Fibroblast of skin of left quadriceps (primary cell): ENCODE measurements at places on chromosomes 12 and 14.

GRCh38 chr14:100281286-100282082 is 24.8 kb downstream of the SLC25A29 start:
- no peak for DNase-seq

GRCh38 chr14:35341751-35342488 is 49.7 kb downstream of the PSMA6 start:
- no peak for DNase-seq

DNA sequence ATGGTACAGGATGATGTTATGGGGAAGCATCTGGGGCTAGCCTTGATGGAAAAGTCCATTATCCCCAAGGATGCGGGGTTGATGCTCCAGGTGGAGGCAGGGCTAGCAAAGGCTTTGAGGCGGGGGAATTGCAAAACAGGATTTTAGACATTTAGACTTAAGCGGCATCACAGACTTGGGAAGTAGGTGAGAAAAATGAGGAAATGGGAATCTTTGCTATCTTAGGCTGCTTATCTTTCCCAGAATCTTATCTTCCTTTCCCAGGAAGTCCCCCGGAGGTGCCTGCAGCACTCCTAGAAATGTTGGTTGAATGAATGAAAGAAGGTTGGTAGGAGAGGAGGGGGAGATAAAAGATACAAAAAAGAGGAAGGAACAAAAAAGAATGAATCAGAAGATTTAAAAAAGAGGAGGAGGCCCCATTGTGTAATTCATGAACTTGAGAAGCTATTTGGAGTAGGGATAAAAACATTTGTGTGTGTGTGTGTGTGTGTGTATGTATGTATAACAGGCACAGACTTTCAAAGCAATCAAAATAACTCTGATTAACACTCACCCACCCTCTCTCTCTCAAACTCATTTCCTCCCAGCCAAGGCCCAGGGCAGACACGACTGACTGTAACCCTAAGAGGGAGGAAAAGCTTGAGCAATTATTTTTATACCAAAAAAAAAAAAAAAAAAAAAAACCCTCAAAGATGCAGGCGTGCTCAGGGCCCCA is 62.5 kb upstream of the TBX3 start:
- peak; percentile 29 for DNase-seq

DNA sequence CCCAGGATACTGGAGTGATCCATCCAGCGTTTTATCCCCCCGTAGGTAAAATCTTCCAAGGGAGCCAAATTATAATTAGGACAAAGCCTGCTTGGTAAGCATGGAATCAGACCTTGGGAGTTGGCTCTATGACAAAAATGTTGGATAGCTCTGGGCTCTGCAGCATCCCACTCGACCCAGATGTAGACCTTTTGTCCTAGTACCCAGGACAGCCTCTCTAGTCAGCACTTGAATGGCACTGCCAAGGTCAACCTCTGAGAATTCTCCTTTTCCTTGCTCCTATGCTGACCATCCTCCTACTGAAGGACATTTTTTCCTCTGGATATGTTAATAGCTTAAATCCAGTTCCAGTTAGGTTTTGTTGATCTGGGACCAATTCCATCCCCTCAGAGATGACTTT is 104.7 kb upstream of the SLC35F4 start:
- no peak for DNase-seq

DNA sequence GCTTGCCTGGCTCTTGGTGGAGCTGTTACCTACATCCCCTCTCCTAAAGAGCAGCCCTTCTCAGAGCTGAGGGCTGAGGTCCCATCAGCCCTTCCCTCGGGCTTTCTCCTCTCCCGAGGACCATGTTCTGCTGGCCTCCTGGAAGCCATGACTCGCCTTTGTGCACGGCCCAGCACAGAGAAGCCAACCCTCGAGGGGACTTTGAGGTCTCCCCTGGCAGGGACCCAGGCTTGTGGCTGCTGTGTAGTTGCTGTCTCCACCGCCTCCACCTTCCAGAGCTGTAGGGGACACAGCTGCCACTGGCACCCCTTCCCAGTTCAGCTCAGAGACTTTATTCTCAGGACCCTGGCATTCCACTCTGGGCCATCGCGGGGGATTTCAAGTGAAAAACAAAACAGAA is 22.9 kb upstream of the CCND2 start:
- DNase-seq: no peak

DNA sequence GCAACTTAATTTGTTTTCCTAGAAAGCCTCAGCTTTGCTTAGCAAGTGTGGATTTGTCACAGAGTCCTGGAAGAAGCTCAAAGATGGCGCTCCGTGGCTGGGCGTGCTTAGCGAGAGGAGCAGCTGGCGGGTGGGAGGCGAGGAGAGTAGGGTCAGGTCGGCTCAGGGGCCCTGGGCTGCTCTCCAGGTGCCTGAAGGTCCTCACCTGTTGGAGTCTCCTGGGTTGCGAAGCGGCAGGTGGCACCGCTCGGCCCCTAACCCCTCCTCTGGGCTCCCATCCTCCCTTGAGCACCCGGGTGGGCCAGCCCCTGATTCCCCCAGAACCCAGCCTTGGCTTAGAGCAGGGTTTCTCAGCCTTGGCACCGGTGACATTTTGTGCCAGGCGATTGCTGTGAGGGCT is 25.1 kb downstream of the LRTM2 start:
- no peak for DNase-seq

GRCh38 chr12:115632308-115632707 is 645.2 kb downstream of the MED13L start:
- DNase-seq: no peak

GRCh38 chr12:54054742-54055194 is 1.1 kb downstream of the HOXC4 start:
- DNase-seq: no peak

DNA sequence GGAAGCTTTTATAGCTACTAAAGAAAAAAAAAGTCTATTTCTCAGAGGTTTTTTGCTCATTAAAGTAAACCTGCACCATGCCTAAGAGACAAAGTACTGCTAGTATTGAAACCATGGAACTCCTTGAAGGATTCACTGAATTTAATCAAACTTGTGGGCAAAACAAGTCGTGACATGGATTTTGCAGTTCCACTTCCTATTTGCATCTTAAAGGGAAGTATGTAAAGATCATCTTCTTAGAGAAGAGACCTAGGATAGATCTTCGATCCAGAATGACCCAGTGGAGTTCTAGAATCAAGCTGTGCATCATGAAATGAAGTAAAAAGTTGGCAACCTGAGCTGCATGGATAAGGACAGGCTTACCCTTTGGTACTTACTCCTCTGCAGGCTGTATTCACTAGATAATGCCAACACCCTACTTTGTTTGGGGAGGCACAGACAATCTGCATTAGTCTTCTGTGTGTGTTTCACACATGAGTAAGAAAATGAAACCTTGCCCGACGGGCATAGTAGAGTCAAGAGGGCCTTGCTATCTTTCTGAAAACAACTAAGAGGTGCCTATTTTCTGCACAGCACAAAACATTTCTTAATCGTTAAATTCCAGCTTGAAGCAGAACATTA is 1.9 kb downstream of the GNG2 start:
- DNase-seq: no peak

- no peak for DNase-seq
Measured at GRCh38 chr14:50059763-50060616, 56.4 kb downstream of the VCPKMT start.

GRCh38 chr12:80441921-80442320 is 2.1 kb upstream of the PTPRQ start:
- DNase-seq: peak; percentile 71
